ENCODE measurements at places on chromosomes 7 and 10. TPM values are rescaled to one million over a fixed set of nuclear protein-coding genes. Genes with fewer than 3 reads are reported as not detected.

DNA sequence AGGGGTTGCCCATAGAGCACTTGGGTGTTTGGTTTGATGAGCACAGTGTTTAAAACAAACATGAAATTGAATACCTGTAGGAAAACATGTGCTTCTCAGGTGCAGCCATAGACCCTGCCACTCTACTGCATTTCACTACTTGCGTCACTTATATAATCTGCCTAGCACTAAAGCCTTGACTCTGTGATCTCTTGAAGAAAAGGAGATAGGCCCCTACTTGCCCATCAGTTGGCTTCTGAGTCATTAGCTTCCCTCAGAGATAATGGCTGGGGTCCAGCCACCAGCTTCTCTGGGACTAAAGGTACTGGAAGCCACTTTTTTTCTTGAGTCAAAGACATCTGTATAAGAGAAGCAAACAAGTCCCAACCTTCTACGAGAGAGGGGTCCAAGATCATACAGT lies 45.9 kb upstream of the BTRC start:
- H3K4me1 ChIP-seq, result peaks cover 6% of the 10 kb centered on the region
- H3K36me3 ChIP-seq, result no peaks in the 10 kb centered on the region
- no peak overlapping the region for H3K27ac ChIP-seq
- no peak overlapping the region for H3K4me3 ChIP-seq
- DNase-seq, result no peak

GRCh38 chr7:52088008-52088901 lies 771.6 kb upstream of the COBL start:
- H3K27ac ChIP-seq, result no peak overlapping the region
- no peaks in the 10 kb centered on the region for H3K36me3 ChIP-seq
- no peaks in the 10 kb centered on the region for H3K4me1 ChIP-seq
- no peak overlapping the region for H3K4me3 ChIP-seq
- no peaks in the 10 kb centered on the region for H3K27me3 ChIP-seq

- DNase-seq, result no peak
- H3K27ac ChIP-seq, result no peak overlapping the region
- no peak overlapping the region for H3K4me3 ChIP-seq
- no peaks in the 10 kb centered on the region for H3K36me3 ChIP-seq
- peaks cover 49% of the 10 kb centered on the region for H3K27me3 ChIP-seq
- peaks cover 5% of the 10 kb centered on the region for H3K4me1 ChIP-seq
Observed at GRCh38 chr10:87661861-87662785, 2.4 kb downstream of the PAPSS2 start.

GRCh38 chr10:11760861-11761260 lies 18.7 kb downstream of the ECHDC3 start:
- no peaks in the 10 kb centered on the region for H3K36me3 ChIP-seq
- no peak for DNase-seq
- H3K27ac ChIP-seq, result no peak overlapping the region

GRCh38 chr10:28180654-28181053 lies 122.2 kb downstream of the MPP7 start:
- H3K27me3 ChIP-seq, result no peaks in the 10 kb centered on the region
- peaks cover 1% of the 10 kb centered on the region for H3K36me3 ChIP-seq
- H3K27ac ChIP-seq, result no peak overlapping the region
- no peak overlapping the region for H3K4me3 ChIP-seq
- H3K4me1 ChIP-seq, result peaks cover 26% of the 10 kb centered on the region

DNA sequence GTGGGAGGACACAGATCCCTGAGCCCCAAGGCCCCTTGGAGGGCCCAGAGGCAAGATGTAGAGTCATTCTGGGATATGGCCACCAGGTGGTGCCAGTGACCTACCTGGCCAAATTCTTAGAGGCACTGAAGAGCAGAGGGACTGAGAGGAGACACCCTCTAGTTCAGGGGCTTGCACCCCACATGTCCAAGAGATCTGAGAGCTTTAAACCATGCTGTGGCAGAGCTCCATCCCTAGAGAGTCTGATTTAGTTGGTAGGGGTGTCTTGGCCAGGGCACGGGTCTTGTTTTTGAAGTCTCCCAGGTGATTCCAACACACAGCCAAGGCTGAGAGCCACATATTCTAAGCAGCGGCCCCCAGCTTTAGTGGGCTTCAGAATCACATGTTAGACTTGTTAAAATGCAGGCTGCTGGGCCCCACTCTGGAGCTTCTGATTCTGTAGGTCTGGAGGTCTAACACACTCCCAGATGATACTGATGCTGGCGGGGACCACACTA lies 52.5 kb downstream of the PRF1 start:
- no peaks in the 10 kb centered on the region for H3K36me3 ChIP-seq
- no peak overlapping the region for H3K4me3 ChIP-seq
- H3K27me3 ChIP-seq, result no peaks in the 10 kb centered on the region
- H3K27ac ChIP-seq, result no peak overlapping the region
- peaks cover 6% of the 10 kb centered on the region for H3K4me1 ChIP-seq
- DNase-seq, result peak; percentile 83

DNA sequence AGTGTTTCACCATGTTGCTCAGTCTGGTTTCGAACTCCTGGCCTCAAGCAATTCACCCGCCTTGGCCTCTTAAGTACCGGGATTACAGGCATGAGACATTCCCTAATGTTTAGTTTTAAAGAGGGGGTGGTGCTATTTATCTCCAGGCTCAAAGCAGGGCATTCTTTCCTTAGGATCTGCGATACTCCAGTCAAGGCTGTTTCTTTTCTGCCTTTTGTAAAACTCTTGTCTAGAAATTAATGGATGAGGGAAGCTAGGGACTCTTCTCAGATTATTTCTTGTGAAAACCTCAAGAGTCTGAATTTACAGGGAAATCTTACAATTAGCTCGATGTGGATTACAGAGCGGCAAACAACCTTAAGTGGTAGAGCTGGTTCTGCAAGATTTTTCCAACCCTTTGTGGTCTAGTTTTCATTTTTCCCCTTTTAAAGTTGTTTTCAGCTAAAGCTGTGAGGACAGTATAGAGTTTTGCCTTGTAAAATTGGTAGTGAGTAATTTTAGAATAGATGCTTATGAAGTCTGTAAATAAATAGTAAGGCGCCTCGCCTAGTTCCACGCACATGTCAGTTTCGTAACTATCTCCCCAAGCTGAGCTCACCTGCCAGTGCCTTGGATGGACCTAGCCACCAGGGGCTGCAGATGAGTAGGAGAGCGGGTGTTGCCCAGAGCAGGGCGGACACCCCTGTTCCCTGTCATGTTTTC lies 53.1 kb downstream of the CUX1 start:
- H3K27me3 ChIP-seq, result no peaks in the 10 kb centered on the region
- DNase-seq, result no peak
- no peaks in the 10 kb centered on the region for H3K36me3 ChIP-seq
- no peak overlapping the region for H3K27ac ChIP-seq

DNA sequence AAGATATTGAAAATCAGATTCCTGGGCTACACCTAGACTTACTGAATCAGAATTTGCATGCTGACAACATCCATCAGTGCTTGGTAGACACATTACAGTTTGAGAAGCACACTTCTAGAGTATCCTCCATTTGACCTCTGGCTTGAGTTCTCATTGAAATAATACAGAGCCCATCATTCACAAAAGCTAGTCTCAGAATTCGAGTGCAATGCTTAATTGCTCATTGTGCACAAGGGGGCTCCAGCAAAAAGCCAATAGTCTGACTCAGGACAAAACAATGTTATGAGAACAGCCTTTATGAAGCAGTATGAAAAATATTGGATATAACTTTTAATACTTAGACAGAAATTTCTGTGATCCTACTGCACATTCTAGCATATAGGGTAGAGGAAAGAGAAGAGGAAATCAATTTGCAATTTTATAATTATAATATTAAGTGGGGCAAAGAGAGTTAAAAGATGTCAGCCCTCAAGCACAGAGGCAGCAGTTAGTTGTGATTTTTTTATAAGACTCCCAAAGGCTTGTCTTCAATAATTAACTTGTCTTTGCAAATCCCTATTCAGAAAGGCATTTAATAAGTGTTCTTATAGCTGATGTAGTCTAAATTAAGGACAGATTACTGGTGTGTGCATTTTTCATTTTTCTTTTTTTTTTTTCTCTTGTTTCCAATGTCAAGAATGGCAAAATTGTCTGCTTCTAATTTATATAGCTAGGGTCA lies 105.8 kb upstream of the ANK3 start:
- no peaks in the 10 kb centered on the region for H3K27me3 ChIP-seq
- H3K4me1 ChIP-seq, result no peaks in the 10 kb centered on the region
- no peak overlapping the region for H3K27ac ChIP-seq

GRCh38 chr7:24964191-24964590 lies 15.8 kb downstream of the OSBPL3 start:
- no peaks in the 10 kb centered on the region for H3K27me3 ChIP-seq
- H3K36me3 ChIP-seq, result peaks cover 17% of the 10 kb centered on the region
- no peak overlapping the region for H3K4me3 ChIP-seq
- no peak for DNase-seq
- peaks cover 74% of the 10 kb centered on the region for H3K4me1 ChIP-seq

GRCh38 chr7:55172881-55173609 lies 154.2 kb downstream of the EGFR start:
- H3K4me1 ChIP-seq, result no peaks in the 10 kb centered on the region
- peak; percentile 25 for DNase-seq
- no peak overlapping the region for H3K27ac ChIP-seq
- peaks cover 3% of the 10 kb centered on the region for H3K27me3 ChIP-seq
- H3K4me3 ChIP-seq, result no peak overlapping the region

- H3K4me3 ChIP-seq, result no peak overlapping the region
- no peak overlapping the region for H3K27ac ChIP-seq
- no peaks in the 10 kb centered on the region for H3K36me3 ChIP-seq
- no peaks in the 10 kb centered on the region for H3K27me3 ChIP-seq
- no peaks in the 10 kb centered on the region for H3K4me1 ChIP-seq
- DNase-seq, result no peak
Observed at GRCh38 chr7:122423591-122423990, 119.0 kb upstream of the FEZF1 start.

GRCh38 chr10:50600286-50600685 lies 23.5 kb downstream of the SGMS1 start:
- no peak overlapping the region for H3K27ac ChIP-seq
- peaks cover 46% of the 10 kb centered on the region for H3K4me1 ChIP-seq
- no peaks in the 10 kb centered on the region for H3K36me3 ChIP-seq

- H3K36me3 ChIP-seq, result peaks cover 3% of the 10 kb centered on the region
- no peak overlapping the region for H3K4me3 ChIP-seq
- no peak for DNase-seq
Observed at GRCh38 chr10:113515161-113515560, 37.7 kb upstream of the HABP2 start.

- H3K4me3 ChIP-seq, result no peak overlapping the region
- no peaks in the 10 kb centered on the region for H3K4me1 ChIP-seq
- no peak overlapping the region for H3K27ac ChIP-seq
- no peak for DNase-seq
Observed at GRCh38 chr10:121617176-121617575, 18.9 kb upstream of the FGFR2 start.

DNA sequence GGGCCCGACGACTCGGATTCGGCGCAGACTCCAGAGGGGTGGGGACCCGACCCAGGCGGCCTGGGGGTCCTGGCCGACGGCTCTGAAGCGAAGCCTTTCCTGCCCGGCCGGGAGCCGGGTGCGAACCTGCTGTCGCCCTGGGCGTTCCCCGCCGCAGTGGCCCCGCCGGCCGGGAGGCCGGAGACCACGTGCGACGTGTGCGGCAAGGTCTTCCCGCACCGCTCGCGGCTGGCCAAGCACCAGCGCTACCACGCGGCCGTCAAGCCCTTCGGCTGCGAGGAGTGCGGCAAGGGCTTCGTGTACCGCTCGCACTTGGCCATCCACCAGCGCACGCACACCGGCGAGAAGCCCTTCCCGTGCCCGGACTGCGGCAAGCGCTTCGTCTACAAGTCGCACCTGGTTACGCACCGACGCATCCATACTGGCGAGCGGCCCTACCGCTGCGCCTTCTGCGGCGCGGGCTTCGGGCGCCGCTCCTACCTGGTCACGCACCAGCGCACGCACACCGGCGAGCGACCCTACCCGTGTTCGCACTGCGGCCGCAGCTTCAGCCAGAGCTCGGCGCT lies 15.4 kb downstream of the ZNF316 start:
- no peak overlapping the region for H3K4me3 ChIP-seq
- no peak overlapping the region for H3K27ac ChIP-seq
- DNase-seq, result no peak
- H3K27me3 ChIP-seq, result no peaks in the 10 kb centered on the region

DNA sequence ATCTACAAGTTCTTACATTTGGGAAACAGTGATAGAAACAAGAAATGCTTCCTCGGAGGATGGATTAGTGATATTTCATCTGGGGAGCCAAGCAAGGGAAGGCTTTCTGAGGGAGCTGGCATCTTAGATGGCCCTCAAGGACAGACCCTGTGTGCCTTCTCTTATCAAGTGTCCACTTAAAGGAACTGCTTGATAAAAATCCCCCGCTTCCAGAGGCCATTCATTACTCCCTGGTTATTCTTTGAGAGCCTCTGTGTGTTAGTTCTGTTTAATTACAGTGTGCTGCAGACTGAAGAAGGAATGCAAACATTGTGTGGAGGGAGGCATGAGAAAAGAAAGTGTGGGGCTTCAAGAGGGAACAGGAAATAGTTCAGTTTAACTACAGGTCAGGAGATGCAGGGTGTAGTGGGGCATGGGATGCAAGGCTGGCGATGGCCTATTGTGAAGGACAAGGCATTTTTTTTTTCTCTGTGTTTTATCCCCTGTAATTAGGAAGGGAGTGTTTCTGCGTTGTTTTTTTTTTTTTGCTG lies 145.4 kb downstream of the SNX10 start:
- H3K4me1 ChIP-seq, result no peaks in the 10 kb centered on the region
- DNase-seq, result no peak
- H3K36me3 ChIP-seq, result no peaks in the 10 kb centered on the region
- peaks cover 56% of the 10 kb centered on the region for H3K27me3 ChIP-seq
- H3K27ac ChIP-seq, result no peak overlapping the region

DNA sequence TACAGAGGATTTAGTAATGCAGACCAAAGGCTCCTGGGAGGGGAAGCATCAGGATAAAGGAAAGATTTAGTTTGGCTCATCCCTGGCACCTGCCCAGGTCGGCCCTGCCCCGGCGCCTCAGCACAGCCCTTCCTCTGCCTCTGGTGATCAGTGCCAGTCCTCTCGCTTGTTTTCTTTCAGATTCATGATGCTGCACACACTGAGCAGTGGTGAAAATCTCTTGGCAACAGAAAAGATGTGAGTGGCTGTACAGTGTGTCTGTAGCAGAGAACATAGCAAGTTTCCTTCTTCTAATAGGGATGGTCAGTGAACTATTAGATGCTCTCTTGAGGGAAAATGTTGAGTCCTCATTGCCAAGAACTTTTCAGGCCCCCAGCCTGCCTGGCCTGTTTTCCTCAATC lies 994.1 kb downstream of the KCNMA1 start:
- H3K27ac ChIP-seq, result no peak overlapping the region
- no peaks in the 10 kb centered on the region for H3K27me3 ChIP-seq
- H3K36me3 ChIP-seq, result no peaks in the 10 kb centered on the region
- no peak overlapping the region for H3K4me3 ChIP-seq
- no peaks in the 10 kb centered on the region for H3K4me1 ChIP-seq

- H3K4me1 ChIP-seq, result no peaks in the 10 kb centered on the region
- H3K27me3 ChIP-seq, result peaks cover 73% of the 10 kb centered on the region
- DNase-seq, result no peak
- no peak overlapping the region for H3K27ac ChIP-seq
Observed at GRCh38 chr10:113643183-113643582, 20.7 kb downstream of the NRAP start.

GRCh38 chr10:43137717-43138020 lies 576 bp upstream of the CSGALNACT2 start:
- H3K36me3 ChIP-seq, result peaks cover 37% of the 10 kb centered on the region
- peak; percentile 48 for DNase-seq
- H3K27me3 ChIP-seq, result no peaks in the 10 kb centered on the region
- peaks cover 74% of the 10 kb centered on the region for H3K4me1 ChIP-seq
- H3K4me3 ChIP-seq, result peak overlapping the region; percentile 97

TNPO3 gene
- 55.8 TPM for total RNA-seq

NHLRC2 gene
- total RNA-seq, result 35.7 TPM

CXCL12 gene
- not detected for total RNA-seq

SERPINE1 gene
- 0.29 TPM for total RNA-seq
